ENCODE measurements at places on chromosomes 7 and 10.
A peak's percentile ranks its signal among the peaks of the same experiment; 100 is the strongest.

DNA sequence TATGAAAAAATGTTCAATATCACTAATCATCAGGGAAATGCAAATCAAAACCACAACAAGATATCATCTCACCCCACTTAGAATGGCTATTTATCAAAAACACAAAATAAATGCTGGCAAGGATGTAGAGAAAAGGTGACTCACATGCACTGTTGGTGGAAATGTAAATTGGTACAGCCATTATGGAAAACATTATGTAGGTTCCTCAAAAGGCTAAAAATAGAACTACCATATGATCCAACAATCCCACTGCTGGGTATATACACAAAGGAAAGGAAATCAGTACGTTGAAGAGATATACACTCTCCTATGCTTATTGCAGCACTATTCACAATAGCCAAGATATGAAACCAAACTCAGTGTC, 50.2 kb downstream of the CDK1 start:
- no peak for DNase-seq

- no peak for DNase-seq
Observed at GRCh38 chr7:127446842-127447241, 54.3 kb upstream of the ZNF800 start.

- peak; percentile 79 for DNase-seq
Observed at GRCh38 chr10:110803830-110804338, 67.8 kb upstream of the PDCD4 start.

GRCh38 chr10:48390933-48391845, 84.7 kb downstream of the MAPK8 start:
- DNase-seq, result no peak

- no peak for DNase-seq
Observed at GRCh38 chr7:43121973-43122372, 9.5 kb downstream of the HECW1 start.

All from spleen (tissue), 13 donors.